Stimulated activated CD8-positive, alpha-beta memory T cell treated with anti-CD3 and anti-CD28 coated beads, Interleukin-7, amount 100 ng/mL, for 1 hour (primary cell): ENCODE measurements at places on chromosomes 3 and 15.

DNA sequence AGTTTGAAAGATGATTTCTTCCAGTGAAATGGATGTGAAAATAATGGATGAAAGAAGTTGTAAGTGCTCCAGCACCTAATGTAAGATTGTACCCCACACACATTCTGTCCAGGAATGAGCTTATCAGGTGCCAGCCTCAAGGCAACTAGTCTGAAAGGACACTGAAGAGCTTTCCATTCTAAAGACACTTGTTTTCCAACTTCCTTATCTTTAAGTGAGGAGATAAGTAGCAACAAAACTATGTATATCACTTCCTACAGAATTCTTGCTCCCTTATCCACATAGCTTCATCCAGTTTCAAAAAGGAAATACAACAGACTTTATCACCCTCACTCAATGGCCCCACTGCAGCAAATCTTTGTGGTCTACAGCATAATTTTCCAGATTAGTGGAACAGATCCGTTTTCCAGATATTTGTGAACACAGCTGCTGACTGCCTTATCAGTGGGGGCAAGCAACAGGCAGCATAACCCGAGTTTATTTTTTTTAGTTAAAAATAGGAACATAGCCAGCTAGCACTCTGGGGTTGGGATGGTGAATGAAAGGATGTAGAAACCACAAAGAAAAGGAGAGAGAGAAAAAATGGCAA, 60.6 kb downstream of the CD200R1L start:
- DNase-seq: no peak

- no peak for DNase-seq
Measured at GRCh38 chr3:111723293-111724215, 128.4 kb upstream of the ZBED2 start.

GRCh38 chr3:160226026-160226907, 1.0 kb downstream of the C3orf80 start:
- DNase-seq: no peak

DNA sequence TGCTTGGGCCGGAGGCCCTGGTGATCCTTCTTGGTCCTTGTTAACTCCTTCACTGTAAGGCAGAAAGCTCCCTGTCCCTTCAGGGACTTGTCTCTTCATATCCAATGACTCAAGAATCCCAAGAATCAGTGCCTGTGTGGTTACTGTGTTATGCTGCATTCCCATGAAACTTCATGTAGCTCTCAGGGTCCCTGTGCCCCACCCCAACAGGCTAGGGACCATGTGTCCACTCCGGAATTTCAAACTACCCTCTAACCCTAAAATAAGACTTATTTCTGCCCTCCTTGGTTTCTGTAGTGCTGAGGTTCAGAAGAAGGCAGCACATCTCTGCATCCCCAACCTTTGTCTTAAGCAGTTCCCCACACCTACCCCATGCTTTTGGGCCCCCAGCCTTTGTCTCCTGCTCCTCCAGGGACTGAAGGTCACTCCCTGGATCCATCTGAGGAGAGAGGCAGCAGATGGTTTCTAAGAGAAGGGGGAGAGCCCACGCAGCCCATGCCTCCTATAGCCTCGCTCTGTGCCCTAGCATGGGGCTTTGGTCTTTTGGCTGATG, 531 bp upstream of the MAP1A start:
- DNase-seq: no peak

GRCh38 chr3:108887121-108887520, 64.5 kb downstream of the TRAT1 start:
- no peak for DNase-seq

DNA sequence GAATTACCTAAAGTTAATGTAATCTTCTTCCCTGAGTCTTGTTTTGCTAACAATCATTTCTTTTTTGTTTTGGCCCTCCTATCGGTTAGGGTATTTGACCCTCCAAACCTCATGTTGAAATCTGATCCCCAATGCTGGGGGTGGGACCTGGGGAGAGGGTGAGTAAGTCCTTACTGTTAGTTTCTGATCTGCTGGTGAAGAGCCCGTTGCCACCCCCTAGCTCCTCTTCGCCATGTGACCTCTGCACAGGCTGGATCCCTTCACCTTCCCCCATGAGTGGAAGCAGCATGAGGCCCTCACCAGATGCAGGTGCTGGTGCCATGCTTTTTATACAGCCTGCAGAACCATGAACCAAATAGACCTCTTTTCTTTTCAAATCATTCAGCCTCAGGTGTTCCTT, 62.8 kb upstream of the ADCY5 start:
- no peak for DNase-seq

- no peak for DNase-seq
Measured at GRCh38 chr15:55257938-55258337, 31.7 kb downstream of the RAB27A start.

- DNase-seq: no peak
Measured at GRCh38 chr15:90873998-90874605, 5.7 kb downstream of the FURIN start.

GRCh38 chr3:189419683-189420082, 211.5 kb upstream of the TP63 start:
- no peak for DNase-seq

DNA sequence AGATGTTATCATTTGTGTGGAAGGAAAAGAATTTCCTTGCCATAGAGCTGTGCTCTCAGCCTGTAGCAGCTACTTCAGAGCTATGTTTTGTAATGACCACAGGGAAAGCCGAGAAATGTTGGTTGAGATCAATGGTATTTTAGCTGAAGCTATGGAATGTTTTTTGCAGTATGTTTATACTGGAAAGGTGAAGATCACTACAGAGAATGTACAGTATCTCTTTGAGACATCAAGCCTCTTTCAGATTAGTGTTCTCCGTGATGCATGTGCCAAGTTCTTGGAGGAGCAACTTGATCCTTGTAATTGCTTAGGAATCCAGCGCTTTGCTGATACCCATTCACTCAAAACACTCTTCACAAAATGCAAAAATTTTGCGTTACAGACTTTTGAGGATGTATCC, 15.1 kb downstream of the KLHL24 start:
- no peak for DNase-seq

- no peak for DNase-seq
Measured at GRCh38 chr15:57218826-57219576, 157.3 kb upstream of the CGNL1 start.

GRCh38 chr15:59556380-59556779, 55.2 kb upstream of the GCNT3 start:
- no peak for DNase-seq

DNA sequence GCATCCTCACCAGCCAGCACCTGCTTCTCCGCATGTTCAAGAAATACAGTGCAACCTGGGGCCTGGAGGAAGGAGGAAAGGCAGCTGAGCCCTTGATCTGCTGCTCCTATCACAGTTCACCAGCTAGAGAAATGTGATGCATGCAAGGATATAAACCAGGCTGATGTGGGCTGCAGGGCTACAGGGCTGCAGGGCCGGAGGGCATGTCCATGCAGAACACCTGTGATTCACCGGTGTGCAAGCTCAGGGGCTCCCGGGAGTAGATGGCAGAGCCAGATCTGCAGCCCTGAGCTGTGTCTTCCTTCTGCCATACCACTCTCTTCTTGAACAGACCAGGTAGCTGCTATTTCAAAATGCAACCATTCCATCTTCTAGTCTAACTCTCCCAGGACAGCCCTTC, 84.9 kb downstream of the HMG20A start:
- no peak for DNase-seq

GRCh38 chr15:92425578-92426225, 32.0 kb downstream of the ST8SIA2 start:
- DNase-seq: no peak
